Esophagus squamous epithelium (tissue), 5 donors: ENCODE measurements at places on chromosomes 5 and 9.

DNA sequence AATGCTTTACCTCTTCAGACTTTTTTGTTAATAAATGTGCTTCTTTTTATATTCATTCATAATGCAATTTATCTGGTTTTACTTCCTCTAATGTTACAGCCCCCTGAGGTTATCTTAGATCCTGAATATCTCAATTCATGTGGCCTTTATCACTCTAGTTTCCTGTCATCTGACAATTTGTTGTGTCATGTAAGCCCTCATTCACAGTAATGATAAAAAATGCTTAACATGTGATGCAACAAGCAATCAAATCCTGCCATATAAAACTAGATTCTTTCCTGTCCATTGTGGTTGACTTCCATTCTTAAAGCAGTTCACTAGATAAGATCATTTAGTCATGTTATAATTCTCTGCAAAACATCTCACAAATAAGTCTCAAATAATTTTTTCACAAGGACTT is 991.2 kb upstream of the ACO1 start:
- no peak for DNase-seq

- no peak for DNase-seq
Measured at GRCh38 chr5:90843443-90843842, 284.8 kb downstream of the ADGRV1 start.

DNA sequence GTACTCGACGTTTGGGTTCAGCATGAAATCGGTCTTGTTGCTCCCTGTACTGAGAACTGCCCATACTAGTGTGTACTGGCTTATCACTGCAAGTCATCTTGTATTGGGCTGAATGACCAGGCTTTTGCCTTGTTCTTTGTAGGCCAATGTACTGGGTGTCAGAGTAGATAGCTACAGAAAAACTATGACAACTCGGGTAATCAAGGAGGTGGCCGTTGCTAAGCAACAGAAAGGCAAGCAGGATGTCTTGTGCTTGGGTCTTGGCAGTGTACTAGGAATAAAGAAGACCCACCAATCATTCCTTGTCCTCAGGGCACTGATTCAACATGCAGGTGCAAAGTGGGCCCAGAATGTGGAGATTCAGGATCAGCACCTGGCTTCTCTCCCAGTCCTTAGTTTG is 11.9 kb upstream of the SHISAL2B start:
- no peak for DNase-seq

DNA sequence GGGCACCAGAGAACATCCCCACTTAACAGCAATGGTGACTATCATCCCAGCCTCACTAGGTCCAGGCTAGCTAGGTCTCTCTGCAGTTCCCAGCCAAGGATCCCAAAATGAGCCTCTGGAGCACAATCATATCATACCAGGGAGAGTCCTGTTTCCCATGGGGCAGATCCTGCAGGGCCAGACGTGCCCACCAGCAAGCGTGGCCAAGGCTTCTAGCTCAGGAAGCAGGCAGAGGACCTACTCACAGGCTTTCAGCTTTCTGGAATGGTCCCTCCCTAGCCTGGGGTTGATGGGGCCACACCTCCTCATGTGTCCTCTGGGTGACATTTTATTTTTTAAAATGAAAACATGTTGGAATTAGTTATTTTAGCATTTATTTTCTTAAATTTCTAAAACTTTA is 45.7 kb upstream of the PITX1 start:
- no peak for DNase-seq

GRCh38 chr5:7394889-7395431 is 978 bp upstream of the ADCY2 start:
- DNase-seq = no peak

- DNase-seq = peak; percentile 29
Measured at GRCh38 chr5:151686674-151687407, at the start of gene SPARC. Gene SPARC (minus strand): TSS chr5:151686915. CDS start chr5:151676188, 10,727 bp downstream.

GRCh38 chr9:75414371-75415160 is 326.3 kb downstream of the OSTF1 start:
- DNase-seq = no peak

- DNase-seq = no peak
Measured at GRCh38 chr5:111685969-111686368, 71.0 kb downstream of the NREP start.

DNA sequence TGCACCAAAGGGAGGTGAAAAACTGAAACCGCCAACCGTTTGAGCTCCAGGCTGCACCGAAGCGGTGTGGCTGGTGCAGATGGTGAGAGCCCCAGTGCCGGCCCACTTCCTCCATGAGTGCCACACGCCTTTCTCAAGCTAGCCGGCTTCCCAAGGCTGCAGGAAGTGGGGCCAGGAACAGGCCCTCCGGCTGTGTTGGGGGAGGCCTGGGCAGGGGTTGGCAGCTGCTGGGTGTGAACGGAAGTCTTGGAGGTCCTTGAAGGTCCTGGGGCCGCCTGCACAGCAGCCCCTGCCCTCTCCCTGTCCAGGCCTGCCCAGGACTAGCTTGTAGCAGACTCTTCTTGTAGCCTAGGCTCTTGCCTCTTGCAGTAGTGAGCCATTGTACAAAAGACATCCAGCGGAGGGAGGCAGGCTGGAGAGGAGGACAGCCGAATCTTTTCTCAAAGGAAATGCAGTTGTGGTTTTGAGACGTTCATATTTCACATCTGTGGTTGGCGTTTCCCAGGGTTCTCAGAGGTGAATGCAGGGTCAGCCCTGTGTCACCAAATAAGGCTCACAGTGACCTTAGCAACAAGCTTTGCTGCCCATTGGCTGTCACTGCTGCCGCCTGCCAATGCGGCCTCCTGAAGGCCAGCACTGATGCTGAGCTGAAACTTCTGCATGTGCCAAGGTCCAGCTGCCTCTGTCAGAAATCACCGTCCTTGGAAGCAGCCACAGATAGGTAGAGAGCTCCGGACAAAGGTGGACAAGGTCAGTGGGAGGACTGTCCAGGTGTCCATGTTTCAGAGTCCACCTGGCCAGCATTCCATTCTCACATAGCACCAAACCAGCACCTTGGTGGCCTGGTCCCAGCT is 23.9 kb downstream of the IRF1 start:
- DNase-seq = no peak

DNA sequence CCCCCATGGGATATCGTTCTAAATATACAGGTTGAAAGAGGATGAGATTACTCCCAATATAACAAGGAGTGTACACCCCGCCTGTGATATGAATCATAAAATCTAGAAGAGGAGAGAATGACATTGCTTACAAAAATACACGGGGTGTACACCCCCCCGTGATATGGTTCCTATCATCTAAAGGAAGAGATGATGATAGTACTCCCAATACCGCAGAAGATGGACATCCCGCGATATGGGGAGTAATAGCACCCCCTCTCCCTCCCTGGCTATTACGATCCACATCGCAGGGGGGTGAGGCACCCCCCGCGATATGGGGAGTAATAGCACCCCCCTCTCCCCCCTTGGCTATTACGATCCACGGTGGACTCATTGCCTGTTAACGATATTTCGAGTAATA is 124.6 kb downstream of the TMEM38B start:
- no peak for DNase-seq

GRCh38 chr5:39014561-39014960 is 59.6 kb downstream of the RICTOR start:
- no peak for DNase-seq

- no peak for DNase-seq
Measured at GRCh38 chr9:11135851-11136250, 523.0 kb upstream of the PTPRD start.

- DNase-seq = no peak
Measured at GRCh38 chr9:15722888-15723287, 170.0 kb downstream of the CCDC171 start.

DNA sequence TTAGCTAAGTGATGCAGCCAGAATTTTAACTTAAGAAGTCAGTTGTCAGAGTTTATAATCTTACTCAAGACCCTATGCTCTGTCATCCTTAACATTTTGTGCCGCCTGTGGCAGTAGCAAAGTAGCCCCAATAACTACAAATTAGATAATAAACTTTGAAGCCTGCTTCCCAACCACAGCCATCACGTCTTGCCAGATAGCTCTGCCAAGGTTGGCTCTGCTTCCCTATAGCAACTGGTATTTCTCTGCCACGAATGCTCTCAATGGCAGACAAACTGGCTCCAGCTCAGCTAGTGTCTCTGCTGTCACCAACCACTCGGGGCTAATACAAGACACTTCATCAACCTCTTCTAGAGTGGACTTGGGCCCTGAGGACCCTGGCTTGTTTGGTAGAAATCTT is 576.1 kb downstream of the CDH12 start:
- DNase-seq = no peak

GRCh38 chr5:34923694-34924461 is 5.5 kb upstream of the DNAJC21 start:
- no peak for DNase-seq

- no peak for DNase-seq
Measured at GRCh38 chr5:16551628-16552027, 65.2 kb downstream of the RETREG1 start.

- no peak for DNase-seq
Measured at GRCh38 chr9:104944871-104945270, 16.9 kb upstream of the ABCA1 start.

DNA sequence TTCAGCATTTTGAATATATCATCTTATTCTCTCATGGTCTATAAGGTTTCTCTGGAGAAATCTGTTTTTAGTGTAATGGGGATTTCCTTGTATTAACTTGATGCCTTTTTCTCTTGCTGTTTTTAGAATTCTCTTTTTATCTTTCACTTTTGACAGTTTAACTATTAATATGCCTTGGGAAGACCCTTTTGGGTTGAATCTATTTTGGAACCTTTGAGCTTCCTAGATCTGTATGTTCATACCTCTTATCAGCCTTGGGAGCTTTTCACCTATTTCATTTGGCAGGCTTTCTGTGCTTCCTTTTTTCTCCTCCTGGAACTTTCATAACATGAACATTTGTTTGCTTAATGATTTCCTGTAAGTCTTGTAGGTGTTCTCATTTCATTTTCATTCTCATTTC is 22.2 kb downstream of the RCL1 start:
- no peak for DNase-seq

- no peak for DNase-seq
Measured at GRCh38 chr5:38883842-38884241, 38.0 kb downstream of the OSMR start.

DNA sequence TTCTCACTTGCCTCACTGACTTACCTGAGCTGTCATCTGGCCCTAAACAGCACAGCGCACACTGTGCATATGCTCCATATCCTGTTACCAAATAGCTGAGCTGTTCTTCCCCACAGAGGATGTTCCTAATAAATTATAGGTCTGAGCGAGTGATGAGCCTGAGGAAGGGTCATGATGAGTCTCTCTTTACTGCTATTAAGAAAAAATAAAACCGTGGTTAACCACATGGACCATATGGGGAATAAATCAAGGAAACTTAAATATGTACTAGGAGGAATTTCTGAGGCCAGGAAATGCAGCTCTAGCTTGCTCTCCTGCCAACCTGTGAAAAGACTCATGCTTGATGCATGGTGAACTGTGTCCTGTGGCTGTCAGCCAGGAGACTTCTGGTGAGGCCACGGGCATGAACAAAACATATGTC is 424.8 kb upstream of the DMAC1 start:
- no peak for DNase-seq

GRCh38 chr5:150301170-150301505 is 1.6 kb downstream of the ARSI start:
- no peak for DNase-seq

DNA sequence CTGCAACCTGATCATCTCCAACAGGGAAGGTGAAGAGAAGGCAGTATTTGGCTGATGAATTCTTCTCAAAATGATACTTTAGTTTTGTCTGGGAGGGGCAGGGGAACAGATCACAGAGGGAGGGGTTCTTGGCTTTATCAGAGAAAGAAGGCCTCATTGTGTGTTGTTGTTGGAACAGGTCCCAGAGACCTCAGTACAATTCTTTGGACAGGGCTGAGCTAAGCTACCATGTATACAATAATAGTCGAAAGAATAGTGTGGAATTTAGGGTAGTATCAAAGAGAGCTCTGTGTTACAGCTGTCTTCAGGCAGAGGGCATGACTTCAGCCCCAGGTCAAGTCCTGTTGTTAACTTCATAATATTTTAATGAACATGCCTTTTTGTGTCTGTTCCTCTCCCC is 39.9 kb downstream of the ARHGAP26 start:
- no peak for DNase-seq

DNA sequence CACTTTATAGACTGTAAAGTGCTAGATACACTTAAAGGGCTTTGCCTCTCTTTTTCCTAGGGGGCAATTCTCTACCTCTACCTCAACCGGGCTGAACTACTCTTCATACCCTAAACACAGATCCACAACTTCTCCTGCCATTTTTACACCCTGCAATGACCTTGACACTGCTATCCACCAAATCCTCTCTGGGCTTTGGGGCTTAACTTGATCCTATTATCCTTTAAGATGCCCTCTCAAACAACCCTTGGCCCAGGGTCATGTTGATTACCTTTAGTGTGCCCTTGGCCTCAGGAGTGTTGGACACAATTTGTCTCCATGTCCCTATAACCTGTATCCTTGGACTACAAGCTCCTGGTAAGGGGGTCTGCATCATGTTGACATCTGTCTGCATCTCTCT is 19.5 kb downstream of the ANXA6 start:
- DNase-seq = no peak

DNA sequence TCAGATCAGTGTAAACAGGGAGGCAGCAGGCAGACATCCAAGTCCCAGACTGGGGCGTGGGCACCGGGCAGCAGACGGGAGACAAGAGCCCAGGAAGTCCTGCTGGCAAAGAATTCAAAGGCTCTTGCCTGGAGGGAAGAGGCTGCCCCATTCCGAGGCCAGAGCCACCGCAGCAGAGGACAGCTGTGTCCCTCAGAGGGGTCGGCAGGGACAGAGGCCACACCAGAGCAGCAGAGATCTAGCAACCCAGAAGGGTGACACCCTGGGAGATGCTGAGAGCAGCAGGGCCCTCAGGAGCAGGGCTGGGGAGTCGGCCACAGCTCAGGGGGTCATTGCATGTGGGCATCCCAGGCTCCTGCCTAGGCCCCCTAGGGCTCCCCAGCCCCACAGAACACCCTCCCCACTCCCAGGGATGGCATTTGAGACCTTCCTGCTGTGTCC is 29.1 kb downstream of the ADAMTS2 start:
- no peak for DNase-seq

- DNase-seq = no peak
Measured at GRCh38 chr5:1851290-1851934, 31.3 kb downstream of the IRX4 start.

DNA sequence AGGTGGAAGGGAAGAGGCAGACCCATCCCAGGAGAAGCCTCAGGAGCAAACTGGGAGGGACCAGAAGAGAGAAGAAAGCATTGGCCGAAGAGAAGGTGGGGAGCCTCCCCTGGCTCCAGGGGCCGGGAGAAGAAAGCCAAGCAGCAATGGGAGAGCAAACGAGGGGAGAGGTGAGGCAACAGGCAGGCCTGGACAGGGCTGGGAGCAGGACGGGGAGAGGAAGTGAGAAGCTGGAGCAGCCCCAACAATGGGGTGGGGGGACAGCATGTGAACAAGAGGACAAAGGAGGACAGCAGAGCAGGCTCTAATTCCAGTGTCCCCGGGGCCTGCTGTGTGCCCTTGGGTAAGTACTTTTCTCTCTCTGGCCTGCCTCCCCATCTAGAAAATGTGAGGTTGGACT is 115.3 kb downstream of the PSD2 start:
- DNase-seq = no peak

- no peak for DNase-seq
Measured at GRCh38 chr5:83487155-83487554, 15.6 kb downstream of the VCAN start.

GRCh38 chr9:104769655-104770054 is 5.7 kb downstream of the NIPSNAP3B start:
- no peak for DNase-seq

GRCh38 chr5:74042959-74043358 is 417.0 kb downstream of the ARHGEF28 start:
- no peak for DNase-seq

- DNase-seq = no peak
Measured at GRCh38 chr9:96222132-96222531, 79.8 kb downstream of the HSD17B3 start.
